IMR-90 (cell line): ENCODE measurements at places on chromosomes 5 and 9. TPM values are rescaled to one million over a fixed set of nuclear protein-coding genes. Genes with fewer than 3 reads are reported as not detected.
A peak's percentile ranks its signal among the peaks of the same experiment; 100 is the strongest.

DNA sequence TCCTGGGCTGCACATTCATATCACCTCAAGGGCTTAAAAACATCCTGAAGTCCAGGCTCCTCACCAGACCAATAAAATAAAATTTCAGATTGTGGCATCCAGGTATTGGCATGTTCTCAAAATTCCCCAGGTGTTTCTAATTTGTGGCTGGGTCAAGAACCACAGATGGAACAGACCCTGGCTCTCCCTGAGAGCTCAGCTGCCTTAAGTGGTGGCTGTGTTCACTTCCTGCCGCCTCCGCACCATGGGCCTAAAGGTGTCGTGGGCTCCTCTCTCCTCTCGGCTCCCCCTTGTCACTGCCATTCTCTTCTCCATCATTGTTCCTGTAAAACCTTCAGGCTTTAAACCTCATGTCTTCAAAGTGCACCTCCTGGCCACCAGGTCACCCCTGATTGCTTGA lies 17.8 kb upstream of the CCNJL start:
- DNase-seq, result no peak

- no peak for DNase-seq
These were observed 13.3 kb downstream of the HMMR start for GRCh38 chr5:163473635-163474243.

DNA sequence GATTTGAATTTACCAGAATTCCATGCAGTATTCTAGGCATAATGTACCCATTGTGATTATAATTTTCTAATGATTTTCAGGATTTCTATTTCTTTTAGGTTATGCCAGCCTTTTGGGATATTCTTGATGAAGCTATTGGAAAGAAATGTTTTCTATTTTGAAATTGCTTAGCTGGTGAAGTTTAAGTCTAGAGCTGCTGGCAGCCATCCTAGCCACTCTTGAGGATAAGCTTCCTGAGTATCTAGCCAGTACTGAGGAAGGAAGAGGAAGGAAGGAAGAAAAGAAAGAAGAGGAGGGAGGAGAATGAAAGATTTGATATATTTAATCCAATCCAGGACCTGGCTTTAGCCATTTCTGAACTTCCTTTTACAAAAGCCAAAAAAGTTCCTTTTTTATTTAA lies 142.1 kb upstream of the DAB2 start:
- no peak for DNase-seq

- no peak for DNase-seq
These were observed 541.0 kb downstream of the DTWD2 start for GRCh38 chr5:118447350-118447749.

DNA sequence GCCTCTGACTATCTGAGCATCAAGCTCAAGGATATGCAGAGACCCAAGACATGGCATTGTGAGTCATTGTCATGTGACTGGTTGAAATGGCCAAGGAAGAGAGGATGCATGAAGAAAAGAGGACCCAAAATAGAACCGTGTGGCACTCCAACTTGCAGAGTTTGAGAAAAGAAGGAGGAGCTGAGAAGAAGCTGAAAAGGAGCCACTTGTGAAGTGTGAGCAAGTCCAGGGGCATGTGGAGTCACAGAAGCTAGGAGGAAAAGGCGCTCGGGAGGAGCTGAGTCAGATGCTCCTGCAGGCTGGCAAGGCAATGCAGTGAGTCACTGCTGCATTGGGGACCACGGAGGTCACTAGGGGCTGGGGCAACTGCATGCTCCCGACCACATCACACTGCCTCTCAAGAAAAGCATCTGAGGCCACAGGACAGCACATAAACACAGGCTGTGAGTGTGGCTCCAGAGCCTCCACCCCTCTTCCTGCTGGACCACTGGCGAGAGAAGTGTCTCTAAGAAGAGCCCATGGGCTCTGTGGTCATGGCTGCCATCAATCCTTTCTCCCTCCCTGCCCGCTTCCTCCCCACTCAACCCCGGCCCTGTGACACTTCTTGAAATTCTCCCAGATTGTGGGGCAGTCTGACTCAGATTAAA lies 197.6 kb downstream of the DRD1 start:
- DNase-seq, result peak; percentile 98

GRCh38 chr9:97484134-97484533 lies 17.3 kb upstream of the TMOD1 start:
- DNase-seq, result no peak

GRCh38 chr5:102223542-102224477 lies 72.3 kb downstream of the SLCO4C1 start:
- peak; percentile 2 for DNase-seq

DNA sequence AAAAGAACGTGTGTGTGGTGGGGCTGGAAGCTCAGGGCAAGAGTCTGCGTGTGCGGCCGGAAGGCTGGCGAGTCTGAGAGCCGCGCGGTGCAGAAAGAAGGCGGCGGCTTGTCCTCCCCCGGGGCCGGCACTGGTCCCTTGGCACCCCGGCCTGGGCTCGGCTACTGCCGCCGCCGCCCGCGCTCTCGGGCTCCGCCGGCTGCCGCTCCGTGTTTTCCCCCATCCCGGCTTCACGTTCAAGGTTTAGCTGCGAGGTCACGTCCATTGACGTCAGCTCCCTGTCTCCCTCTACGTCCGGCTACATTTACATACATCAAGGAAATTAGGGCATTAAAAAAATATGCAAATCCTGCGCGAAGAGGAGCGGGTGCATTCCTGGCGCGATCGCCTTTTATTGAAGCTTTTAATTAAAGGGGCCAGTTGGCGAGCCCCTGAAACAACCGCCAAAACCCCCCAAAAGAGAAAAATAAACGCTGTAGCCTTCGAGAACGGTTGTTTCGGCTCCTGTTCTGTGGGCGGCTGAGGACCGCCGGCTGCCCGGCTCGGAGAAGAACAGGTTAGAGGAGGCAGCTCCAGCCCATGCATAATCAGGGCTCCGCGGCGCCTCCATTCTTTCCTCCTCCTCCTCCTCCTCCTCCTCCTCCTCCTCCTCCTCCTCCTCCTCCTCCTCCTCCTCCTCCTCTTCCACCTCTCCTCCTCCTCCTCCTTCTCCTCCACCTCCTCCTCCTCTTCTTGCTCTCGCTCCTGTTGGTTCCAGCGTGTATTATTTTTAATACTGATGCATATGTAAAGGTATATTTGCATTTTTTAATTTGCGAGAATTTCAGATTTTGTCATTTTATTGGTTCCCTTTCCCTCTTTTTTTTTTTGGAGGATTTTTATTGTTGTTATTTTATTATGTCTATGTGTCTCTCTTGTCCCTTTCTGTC lies 207.0 kb downstream of the MEF2C start:
- peak; percentile 58 for DNase-seq

DNA sequence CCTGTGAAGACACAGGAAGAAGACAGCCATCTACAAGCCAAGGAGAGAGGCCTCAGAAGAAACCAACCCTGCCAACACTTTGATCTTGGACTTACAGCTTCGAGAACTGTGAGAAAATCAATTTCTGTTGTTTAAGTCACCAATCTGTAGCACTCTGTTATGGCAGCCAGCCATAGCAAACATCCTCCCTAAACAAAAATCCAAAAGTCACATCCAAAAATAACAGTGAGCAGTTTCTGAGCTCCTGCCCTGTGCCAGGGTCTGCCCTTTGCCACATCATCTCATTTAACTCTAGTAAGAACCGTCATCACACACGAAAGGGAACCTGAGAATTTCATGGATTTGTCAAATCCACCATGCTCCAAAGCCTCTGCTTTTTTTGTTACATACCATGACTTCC lies 118.8 kb downstream of the TRIM36 start:
- DNase-seq, result no peak

SPEF2 gene
- polyA plus RNA-seq, result 1.2 and 1.7 TPM in 2 replicates

GRCh38 chr5:163730206-163730756 lies 224.9 kb downstream of the MAT2B start:
- no peak for DNase-seq

COL27A1 gene
- 18.3 and 23.2 TPM in 2 replicates for polyA plus RNA-seq
